Right ventricle myocardium superior (tissue), 1 donor: ENCODE measurements at places on chromosomes 3 and 15. TPM values are rescaled to one million over a fixed set of nuclear protein-coding genes. Genes with fewer than 3 reads are reported as not detected.

GRCh38 chr3:27560484-27561056 lies 76.4 kb upstream of the SLC4A7 start:
- DNase-seq, result no peak

GRCh38 chr15:25241241-25241801 lies 197.5 kb downstream of the UBE3A start:
- peak; percentile 12 for DNase-seq

Gene THUMPD3
- total RNA-seq, result 52.9 TPM

DNA sequence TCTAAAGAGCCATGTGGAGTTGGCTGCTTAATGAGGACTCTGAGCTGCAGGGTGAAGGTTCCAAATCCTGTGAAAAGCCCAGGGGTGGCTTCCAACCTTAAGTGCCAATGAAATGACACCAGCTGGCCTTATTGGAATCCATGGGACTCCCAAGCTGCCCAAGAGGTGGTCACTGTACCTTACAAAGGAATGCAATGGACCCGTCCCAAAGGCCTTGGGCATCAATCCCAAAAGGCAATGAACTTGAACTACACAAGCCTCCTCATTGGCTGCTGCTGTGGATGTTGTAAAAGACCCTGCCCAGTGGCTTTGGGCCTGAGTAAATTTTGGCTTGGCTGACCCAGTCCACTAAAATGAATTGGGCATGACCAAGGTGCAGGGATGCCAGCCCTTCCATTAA lies 129.3 kb downstream of the WNT5A start:
- no peak for DNase-seq

Gene GOLGA8Q
- total RNA-seq, result 1.4 TPM

Gene TRIM42
- not detected for total RNA-seq

GRCh38 chr15:75995611-75996010 lies 16.6 kb downstream of the NRG4 start:
- DNase-seq, result no peak

Gene UQCC5
- total RNA-seq, result 71.2 TPM

Gene NSUN3
- 4.0 TPM for total RNA-seq

DNA sequence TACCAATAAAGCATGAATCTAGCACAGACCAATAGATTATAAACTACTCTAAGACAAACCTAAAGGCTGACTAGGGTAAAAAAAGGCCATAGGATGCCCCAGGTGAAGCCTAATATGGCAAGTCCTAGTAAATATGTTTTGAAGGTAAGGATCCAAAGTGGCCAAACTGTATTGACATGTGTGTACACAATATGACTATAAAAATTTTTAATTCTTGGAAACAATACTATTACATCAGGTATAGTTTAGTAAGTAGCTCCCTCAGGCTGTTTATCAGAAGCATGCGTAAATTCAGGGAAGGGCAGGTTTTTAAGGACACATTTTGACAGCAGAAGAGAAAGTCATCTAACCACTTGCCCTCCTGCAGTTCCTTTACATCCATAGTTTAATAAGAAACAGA lies 18.8 kb downstream of the GNB4 start:
- DNase-seq, result no peak

Gene DUOXA1
- 0.56 TPM for total RNA-seq

Gene IL12A
- 0.91 TPM for total RNA-seq

Gene SLC25A26
- 51.3 TPM for total RNA-seq

DNA sequence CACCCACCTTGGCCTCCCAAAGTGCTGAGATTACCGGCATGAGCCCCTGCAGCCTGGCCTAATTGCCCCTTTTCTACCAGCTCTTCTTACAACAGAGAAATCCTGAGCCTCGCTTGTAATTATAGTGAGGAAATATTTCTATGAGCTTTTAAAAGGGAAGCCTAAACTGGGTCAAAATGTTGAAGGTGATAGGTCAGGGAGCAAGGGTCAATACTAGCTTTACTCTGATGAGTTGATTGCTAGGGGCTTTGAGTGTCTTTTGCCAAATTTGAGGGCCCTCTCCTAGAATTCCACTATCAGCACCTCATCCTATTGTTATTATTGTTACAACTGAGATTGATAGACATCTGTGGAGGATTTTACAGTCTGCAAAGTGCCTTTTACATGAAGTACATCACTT lies 62.4 kb upstream of the PIAS1 start:
- no peak for DNase-seq

GRCh38 chr3:30040126-30040525 lies 566.3 kb upstream of the TGFBR2 start:
- DNase-seq, result no peak

- no peak for DNase-seq
These were observed 67.8 kb upstream of the SEC61A1 start for GRCh38 chr3:127984241-127984975.

Gene SHQ1
- total RNA-seq, result 15.1 TPM

Gene WDR93
- 0.11 TPM for total RNA-seq
